RWPE2 (cell line): ENCODE measurements at places on chromosomes 4 and X.

DNA sequence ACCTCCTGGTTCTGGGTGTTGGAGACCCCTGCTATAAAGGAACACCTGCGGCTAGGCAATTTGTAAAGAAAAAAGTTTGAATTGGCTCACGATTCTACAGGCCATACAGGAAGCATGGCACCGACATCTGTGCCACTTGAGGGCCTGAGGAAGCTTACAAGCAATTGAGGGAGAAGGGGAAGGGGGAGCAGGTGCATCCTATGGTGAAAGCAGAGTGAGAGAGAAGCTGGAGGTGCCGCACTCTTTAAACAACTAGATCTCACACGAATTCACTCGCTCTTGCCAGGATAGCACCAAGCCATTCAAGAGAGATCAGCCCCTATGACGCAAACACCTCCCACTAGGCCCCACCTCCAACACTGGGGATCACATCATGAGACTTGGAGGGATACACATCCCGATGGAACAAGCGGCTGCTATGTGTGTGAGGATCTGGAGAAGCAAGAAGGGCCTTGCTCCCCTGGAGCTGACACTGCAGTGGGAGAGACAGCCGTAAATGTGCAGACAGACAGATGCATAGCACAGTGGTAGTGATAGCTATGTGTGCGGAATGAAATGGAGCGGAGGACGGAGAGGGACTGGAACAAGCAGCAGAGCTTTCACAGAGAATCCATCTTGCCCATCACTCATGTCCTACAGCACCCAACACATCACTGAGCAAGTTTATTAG is 60.7 kb upstream of the HELT start:
- DNase-seq: no peak

DNA sequence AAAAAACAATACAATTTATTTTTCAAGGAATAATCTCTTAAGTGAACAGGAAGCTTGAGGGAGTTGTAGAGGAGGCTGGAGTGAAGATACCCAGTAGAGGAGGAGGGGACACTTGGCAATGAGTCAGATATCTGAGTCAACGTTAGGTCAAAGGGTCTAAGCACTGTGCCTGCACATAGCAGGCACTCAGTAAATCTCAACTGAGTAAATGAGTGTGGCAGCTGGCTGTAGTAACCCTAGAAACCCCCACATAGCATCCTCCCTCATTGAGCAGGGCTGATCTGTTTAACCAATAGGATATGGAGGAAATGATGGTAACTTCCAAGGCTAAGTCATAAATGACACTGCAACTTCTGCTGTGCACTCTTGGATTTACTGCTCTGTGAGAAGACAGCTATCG is 186.0 kb upstream of the FAM241A start:
- no peak for DNase-seq

DNA sequence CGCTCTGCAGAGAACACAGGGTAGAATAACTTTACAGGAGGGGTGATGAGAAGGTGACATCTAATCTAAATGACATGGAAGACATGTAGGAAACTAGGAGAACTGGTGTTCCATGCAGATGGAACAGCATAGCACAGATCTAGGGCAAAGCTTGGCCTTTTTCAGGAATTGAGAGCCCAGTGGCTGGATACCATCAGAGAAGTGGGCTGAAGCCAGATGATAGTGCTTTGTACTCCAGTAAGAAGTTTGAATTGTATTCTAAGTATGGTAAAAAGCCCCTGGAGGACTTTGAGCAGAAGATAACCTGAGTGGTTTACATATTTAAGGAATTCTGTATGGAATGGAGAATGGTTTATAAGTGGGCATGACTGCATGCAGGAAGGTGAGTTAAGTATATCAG is 32.8 kb downstream of the ENOPH1 start:
- DNase-seq: no peak

- DNase-seq: no peak
Measured at GRCh38 chrX:103540145-103540544, 20.9 kb upstream of the RAB40A start.

- no peak for DNase-seq
Measured at GRCh38 chr4:7872264-7872771, 67.3 kb downstream of the AFAP1 start.

- DNase-seq: no peak
Measured at GRCh38 chr4:123162859-123163258, 233.7 kb upstream of the SPRY1 start.

DNA sequence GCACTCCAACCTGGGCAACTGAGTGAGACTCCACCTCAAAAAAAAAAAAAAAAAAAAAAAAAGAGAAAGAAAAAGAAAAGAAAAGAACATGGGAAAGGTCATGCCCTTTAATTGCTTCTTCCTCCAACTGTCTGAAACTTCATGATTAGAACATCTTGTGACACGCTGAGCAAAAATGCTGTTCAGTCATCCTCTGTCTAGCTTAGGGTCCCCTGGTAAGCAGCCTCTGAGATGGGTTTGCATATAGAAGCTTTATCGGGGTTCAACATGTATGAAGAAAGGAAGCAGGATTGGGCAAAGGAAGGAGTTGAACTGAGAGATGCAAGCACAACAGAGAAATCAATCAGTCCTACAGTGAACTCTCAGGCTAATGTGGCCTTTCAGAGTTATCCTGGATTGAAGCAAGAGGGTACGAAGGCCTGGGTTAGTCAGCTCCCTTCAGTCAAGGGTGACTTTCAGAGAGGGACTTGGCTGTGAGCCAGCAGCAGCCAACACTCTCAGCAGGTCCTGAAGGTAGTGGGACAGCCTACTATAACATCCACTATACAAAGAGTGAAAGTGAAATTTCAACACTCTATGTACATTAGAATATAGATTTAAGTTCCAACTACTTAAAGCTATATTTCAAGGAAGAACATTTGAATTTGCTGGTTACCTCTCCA is 11.4 kb downstream of the MAOB start:
- DNase-seq: no peak

GRCh38 chr4:186840771-186841301 is 117.2 kb upstream of the FAT1 start:
- DNase-seq: no peak

DNA sequence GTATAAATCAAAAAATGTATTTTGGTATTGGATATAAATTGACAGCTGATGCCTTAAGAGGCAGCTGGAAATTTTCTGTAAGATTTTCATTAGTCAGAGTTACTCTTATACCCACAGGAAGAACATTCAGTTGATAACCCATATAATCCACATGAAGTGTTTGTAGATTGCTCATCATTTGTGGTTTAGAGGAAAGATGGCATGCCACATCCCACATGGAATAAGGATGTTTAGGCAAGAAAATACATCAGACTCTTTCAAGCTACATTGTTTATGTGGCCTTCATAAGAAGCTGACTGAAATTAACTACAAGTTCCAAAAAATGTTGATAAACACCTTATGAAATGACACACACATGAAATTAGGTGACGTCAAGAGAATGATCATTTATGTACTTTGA is 56.6 kb downstream of the AREG start:
- no peak for DNase-seq

- DNase-seq: no peak
Measured at GRCh38 chrX:141787655-141788054, 50.5 kb upstream of the MAGEC3 start.

GRCh38 chrX:40106676-40107290 is 9.0 kb upstream of the BCOR start:
- DNase-seq: no peak
